ENCODE measurements at places on chromosomes 12 and 14. TPM values are rescaled to one million over a fixed set of nuclear protein-coding genes. Genes with fewer than 3 reads are reported as not detected.
A peak's percentile ranks its signal among the peaks of the same experiment; 100 is the strongest.

DNA sequence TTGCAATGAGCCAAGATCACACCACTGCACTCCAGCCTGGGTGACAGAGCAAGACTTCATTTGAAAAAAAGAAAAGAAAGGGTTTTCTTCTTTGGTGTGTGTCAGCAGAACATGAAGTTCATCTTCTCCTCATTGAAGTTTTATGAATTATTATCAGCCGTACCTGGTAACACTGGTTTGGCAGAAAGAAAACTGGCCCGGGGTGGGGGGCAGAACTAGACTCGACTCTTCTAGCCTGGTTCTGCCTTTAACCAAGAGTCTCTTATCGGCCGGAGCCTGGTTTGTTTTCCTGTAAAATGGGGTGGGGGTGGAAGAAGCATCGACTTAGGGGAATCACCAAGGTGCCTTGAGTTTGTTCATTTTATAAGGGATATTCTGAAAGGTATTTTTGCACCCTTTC lies 64.1 kb downstream of the TECPR2 start:
- H3K36me3 ChIP-seq, result peaks cover 3% of the 10 kb centered on the region
- H3K4me1 ChIP-seq, result no peaks in the 10 kb centered on the region
- no peak overlapping the region for H3K4me3 ChIP-seq
- DNase-seq, result no peak
- H3K27ac ChIP-seq, result no peak overlapping the region
- H3K27me3 ChIP-seq, result no peaks in the 10 kb centered on the region

- peak overlapping the region; percentile 30 for H3K4me3 ChIP-seq
- no peaks in the 10 kb centered on the region for H3K27me3 ChIP-seq
- peaks cover 14% of the 10 kb centered on the region for H3K36me3 ChIP-seq
- H3K27ac ChIP-seq, result peak overlapping the region; percentile 47
These were observed 85.3 kb downstream of the PRKCH start for GRCh38 chr14:61406675-61407074.

- H3K4me3 ChIP-seq, result no peak overlapping the region
- no peak overlapping the region for H3K27ac ChIP-seq
- DNase-seq, result no peak
These were observed 28.3 kb upstream of the GALNT9 start for GRCh38 chr12:132357623-132358186.

- H3K27ac ChIP-seq, result no peak overlapping the region
- H3K4me1 ChIP-seq, result no peaks in the 10 kb centered on the region
- no peak for DNase-seq
- peaks cover 6% of the 10 kb centered on the region for H3K27me3 ChIP-seq
These were observed 17.0 kb downstream of the OR8S1 start for GRCh38 chr12:48542300-48542928.

DNA sequence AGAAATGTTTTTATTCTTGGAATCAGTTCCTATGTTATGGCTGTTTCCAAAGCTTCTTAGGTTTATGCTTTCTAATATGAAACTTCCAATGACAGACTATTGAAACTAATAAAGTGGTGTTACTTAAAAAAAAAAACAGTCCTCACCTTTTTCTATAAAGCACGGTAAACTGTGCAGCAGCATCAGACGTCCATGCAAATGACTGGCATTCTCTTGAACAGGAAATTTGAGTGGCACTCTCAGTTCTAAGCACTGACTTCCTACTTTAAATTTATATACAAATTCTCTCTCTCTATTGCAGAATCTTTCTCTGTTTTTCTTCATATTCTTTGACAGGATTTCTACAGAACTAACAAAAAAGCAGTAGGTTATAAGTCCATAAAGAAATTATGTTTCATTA lies 2.8 kb upstream of the RAD51AP1 start:
- H3K27ac ChIP-seq, result no peak overlapping the region
- H3K4me3 ChIP-seq, result no peak overlapping the region
- peaks cover 21% of the 10 kb centered on the region for H3K36me3 ChIP-seq
- peaks cover 22% of the 10 kb centered on the region for H3K4me1 ChIP-seq
- DNase-seq, result no peak
- H3K27me3 ChIP-seq, result no peaks in the 10 kb centered on the region

DNA sequence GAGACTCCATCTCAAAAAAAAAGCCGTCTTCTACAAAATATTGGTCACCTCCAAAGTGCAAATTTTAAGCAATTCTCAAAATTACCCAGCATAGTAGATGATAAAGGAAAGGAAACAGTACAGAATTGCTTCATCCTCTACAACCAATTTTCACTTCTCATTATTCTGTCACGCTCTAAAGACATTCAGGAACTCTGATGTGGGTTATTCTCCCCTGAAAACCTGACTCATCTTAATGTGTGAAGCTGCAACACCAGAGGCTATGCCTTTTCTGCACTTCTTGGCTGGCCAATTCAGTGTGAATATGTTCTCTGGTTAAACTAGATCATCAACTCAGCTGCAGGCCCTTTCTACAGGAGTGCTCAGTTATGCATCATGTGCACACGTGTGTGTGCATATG lies 11.0 kb downstream of the PTGER2 start:
- H3K36me3 ChIP-seq, result no peaks in the 10 kb centered on the region
- DNase-seq, result no peak
- H3K27me3 ChIP-seq, result no peaks in the 10 kb centered on the region
- H3K4me1 ChIP-seq, result peaks cover 9% of the 10 kb centered on the region
- peak overlapping the region; percentile 26 for H3K27ac ChIP-seq
- no peak overlapping the region for H3K4me3 ChIP-seq

DNA sequence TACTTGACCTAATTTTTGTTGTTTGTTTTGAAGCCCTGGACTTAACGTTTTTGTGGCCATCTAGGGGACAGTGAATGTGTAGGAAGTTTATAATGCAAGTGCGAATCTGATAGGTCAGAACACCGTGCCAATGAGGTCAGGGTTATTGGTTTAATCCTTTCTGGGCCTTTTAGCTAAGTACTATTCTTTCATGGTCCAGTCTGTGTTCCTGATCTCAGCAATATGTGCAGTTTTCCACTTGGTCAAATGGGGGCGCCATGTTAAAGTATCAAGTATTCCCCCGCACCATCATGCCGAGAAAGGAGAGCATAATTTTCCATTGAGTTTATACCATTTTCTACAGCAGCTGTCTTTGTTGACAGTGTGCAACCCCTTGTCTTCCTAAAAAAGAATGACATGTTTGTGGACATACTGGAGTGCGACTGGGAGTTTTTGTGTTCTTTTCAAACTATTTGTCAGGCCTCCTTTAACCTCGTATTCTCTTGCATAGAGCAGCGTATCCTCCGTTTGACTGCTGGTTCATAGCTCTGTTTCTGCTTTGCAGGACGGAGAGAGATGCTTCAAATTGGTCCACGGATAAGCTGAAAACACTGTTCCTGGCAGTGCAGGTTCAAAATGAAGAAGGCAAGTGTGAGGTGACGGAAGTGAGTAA lies 1.3 kb downstream of the AHSA1 start:
- peaks cover 3% of the 10 kb centered on the region for H3K27me3 ChIP-seq
- peak overlapping the region; percentile 98 for H3K4me3 ChIP-seq
- DNase-seq, result no peak
- peaks cover 21% of the 10 kb centered on the region for H3K4me1 ChIP-seq

DNA sequence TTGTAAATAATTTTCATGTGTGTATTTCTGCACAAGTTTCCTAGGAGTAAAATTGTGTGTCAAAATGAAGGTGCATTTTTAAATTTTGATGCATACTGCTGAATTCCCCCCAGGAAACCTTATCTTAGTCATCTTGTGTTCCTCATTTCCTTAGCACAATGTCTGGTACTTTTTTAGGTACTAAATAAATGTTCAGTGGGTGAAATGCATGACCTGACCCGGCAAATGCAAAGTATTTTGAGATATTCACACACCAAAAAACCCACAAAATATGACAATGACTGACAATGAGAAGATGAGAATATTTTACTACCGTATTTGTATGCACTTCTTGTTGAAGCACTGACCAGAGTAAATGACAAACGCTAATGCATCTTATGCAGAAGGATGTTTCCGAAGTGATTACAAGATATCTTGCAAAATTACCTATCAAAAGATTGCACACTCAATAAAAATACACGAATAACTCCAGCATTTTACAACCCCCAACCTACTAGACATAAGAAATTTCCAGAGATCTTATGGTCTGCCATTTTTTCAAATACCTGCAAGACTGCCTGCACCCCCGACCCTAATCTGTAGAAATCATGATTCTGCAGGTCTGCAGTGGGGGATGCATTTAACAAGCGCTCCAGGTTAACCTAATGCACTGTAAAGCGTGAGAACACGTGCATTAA lies 895 bp upstream of the PRKAB1 start:
- no peak for DNase-seq
- H3K4me1 ChIP-seq, result peaks cover 11% of the 10 kb centered on the region
- no peaks in the 10 kb centered on the region for H3K27me3 ChIP-seq
- H3K27ac ChIP-seq, result no peak overlapping the region

- no peak overlapping the region for H3K27ac ChIP-seq
- peaks cover 20% of the 10 kb centered on the region for H3K4me1 ChIP-seq
- H3K4me3 ChIP-seq, result no peak overlapping the region
- DNase-seq, result no peak
- H3K27me3 ChIP-seq, result no peaks in the 10 kb centered on the region
These were observed 25.9 kb upstream of the HIGD1C start for GRCh38 chr12:50926415-50926814.

DNA sequence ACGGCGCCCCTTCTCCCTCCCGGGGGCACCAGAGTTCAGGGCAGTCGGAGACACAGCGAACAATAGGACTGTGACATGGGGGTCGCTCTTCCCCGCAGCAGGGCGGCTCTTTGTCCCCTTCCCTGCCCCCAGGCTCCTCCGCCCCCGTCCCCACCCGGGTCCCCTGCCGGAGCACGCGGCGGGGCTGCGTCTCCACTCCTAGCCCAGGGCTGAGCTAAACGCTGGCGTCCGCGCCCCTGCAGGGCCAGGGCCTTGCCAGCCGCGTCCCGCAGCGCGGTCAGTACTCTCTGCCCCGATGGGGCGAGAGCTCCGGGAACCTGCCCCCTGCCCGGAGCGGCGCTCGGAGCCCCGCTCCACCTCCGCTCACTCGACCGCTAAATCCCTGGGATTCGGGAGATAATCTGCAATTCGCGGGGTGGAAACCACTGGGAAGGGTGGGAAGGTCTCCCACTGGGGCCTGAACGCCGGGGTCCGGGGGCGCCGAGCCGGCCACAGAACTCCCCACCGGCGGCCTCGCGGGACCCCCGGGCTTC lies 825 bp upstream of the CCDC85C start:
- peak; percentile 23 for DNase-seq
- peaks cover 2% of the 10 kb centered on the region for H3K4me1 ChIP-seq
- peak overlapping the region; percentile 79 for H3K4me3 ChIP-seq
- peak overlapping the region; percentile 81 for H3K27ac ChIP-seq
- H3K36me3 ChIP-seq, result no peaks in the 10 kb centered on the region
- H3K27me3 ChIP-seq, result peaks cover 2% of the 10 kb centered on the region

DNA sequence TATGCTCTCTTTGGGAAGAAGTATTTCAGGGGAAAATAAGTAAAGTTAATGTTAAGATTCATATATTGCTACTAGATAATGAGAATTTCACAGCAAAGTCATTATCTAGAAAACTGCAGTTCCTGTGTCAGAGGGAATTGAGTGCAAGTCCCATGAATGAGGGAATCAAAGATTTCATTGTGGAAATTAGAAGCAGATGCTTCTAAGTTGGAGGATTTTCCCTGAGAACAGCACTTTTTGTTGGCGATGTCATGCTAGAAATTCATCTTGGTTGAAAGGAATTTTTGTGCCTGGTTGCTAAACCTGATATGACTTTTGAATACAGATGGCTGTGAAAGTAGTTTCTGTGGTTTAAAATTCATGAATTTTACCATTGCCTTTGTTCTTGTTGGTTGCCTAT lies 25.6 kb downstream of the FRMD6 start:
- no peaks in the 10 kb centered on the region for H3K36me3 ChIP-seq
- no peak for DNase-seq
- no peak overlapping the region for H3K4me3 ChIP-seq
- no peaks in the 10 kb centered on the region for H3K27me3 ChIP-seq
- no peaks in the 10 kb centered on the region for H3K4me1 ChIP-seq

DNA sequence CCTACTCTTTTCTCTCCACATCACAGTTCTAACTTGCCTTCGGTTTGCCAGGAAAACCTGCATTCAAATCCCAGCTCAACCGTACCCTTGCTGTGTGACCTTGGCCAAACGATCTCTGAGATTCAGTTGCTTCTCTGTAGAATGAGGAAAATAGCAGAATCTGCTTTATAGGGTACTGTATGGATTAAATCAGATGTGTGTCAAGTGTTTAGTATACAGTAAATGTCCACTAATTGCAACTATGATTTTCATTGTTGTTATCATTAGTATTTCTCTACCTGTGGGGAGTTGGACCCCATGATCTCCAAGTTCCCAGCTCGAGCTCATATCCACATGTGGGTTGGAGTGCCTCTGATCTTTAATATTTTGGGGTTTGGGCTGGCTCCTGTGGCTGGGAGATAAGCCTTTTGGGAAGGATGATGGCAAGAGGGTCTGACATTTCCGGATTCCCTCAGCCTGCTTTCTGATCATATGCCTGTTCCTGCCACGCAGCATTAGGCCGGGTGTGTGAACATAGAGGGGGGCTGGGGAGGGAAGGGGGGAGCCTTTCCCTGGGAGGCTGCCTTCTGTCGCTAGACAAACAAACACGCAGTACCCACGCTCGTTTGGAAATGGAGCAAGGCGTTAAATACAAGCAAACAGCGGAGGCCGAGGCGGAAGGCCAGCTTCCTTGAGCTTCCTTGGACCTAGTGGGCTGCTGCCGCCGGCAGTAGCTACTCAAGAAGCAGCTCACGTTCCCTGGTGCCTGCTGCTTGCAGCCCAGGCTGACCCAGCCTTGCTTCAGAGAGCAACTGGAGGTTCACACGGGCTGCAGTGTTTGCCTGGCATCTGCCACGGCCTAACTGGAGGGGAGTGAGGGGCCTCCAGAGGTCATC lies 213.5 kb upstream of the LHX5 start:
- no peaks in the 10 kb centered on the region for H3K4me1 ChIP-seq
- peaks cover 11% of the 10 kb centered on the region for H3K27me3 ChIP-seq
- H3K4me3 ChIP-seq, result no peak overlapping the region

- H3K27ac ChIP-seq, result no peak overlapping the region
- H3K27me3 ChIP-seq, result no peaks in the 10 kb centered on the region
- no peak overlapping the region for H3K4me3 ChIP-seq
These were observed 14.3 kb upstream of the DERA start for GRCh38 chr12:15896867-15897266.

GRCh38 chr12:116157845-116158267 lies 119.6 kb downstream of the MED13L start:
- DNase-seq, result no peak
- peaks cover 6% of the 10 kb centered on the region for H3K4me1 ChIP-seq
- no peaks in the 10 kb centered on the region for H3K36me3 ChIP-seq
- no peaks in the 10 kb centered on the region for H3K27me3 ChIP-seq
- H3K4me3 ChIP-seq, result no peak overlapping the region
- no peak overlapping the region for H3K27ac ChIP-seq

- no peak overlapping the region for H3K27ac ChIP-seq
- H3K27me3 ChIP-seq, result no peaks in the 10 kb centered on the region
- no peaks in the 10 kb centered on the region for H3K4me1 ChIP-seq
- no peak overlapping the region for H3K4me3 ChIP-seq
- H3K36me3 ChIP-seq, result no peaks in the 10 kb centered on the region
These were observed 35.0 kb upstream of the NAV3 start for GRCh38 chr12:77795699-77796098.

The CCDC175 gene
- total RNA-seq, result not detected

The PRIM1 gene
- total RNA-seq, result 23.6 TPM

The LTB4R2 gene
- total RNA-seq, result 19.6 TPM

The MYF6 gene
- total RNA-seq, result not detected

The GPX2 gene
- total RNA-seq, result 0.93 TPM

The PROX2 gene
- total RNA-seq, result 0.12 TPM

The FOXN4 gene
- total RNA-seq, result not detected

Measured in T-cell (primary cell).